RWPE2 (cell line): ENCODE measurements at places on chromosomes 1 and 21.

GRCh38 chr21:29904359-29905282, 35.2 kb downstream of the GRIK1 start:
- H3K27ac ChIP-seq = no peak overlapping the region
- DNase-seq = no peak
- no peak overlapping the region for H3K4me3 ChIP-seq

GRCh38 chr1:44406737-44407429, 1.8 kb downstream of the RNF220 start:
- no peak overlapping the region for H3K27ac ChIP-seq
- peaks cover 87% of the 10 kb centered on the region for H3K27me3 ChIP-seq
- H3K36me3 ChIP-seq = no peaks in the 10 kb centered on the region
- H3K4me1 ChIP-seq = no peaks in the 10 kb centered on the region

DNA sequence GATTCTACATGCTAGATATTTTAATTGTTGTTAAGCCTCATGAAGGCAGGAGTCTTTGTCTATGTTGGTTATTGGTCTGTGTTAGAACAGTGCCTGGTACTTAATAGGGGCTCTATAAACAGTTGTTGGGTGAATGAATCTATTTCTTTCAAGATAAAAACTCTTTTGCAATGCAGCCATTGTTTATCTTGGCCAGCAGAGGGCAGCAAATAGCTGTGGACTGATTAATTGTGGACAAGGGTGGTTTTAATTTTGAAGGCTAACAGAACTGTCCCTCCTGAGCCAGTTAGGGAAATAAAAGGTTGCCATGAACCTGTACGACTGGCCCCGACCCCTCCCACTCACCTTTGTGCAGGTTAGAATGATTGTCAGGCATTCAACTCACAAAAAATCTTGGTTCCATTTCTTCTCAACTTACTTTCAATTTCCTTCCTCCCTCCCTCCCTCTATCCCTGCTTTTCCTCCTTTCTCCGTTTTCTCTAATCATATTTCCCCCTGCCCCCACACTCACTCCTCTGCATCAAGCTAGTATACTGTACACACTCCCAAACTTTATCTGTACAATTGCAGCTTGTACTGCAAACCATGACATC, 66.3 kb upstream of the DIRAS3 start:
- no peaks in the 10 kb centered on the region for H3K27me3 ChIP-seq
- H3K27ac ChIP-seq = no peak overlapping the region
- DNase-seq = no peak
- H3K36me3 ChIP-seq = no peaks in the 10 kb centered on the region

- H3K27ac ChIP-seq = no peak overlapping the region
- no peak for DNase-seq
- H3K36me3 ChIP-seq = no peaks in the 10 kb centered on the region
- no peaks in the 10 kb centered on the region for H3K27me3 ChIP-seq
- no peak overlapping the region for H3K4me3 ChIP-seq
These were observed 126.7 kb downstream of the CAMTA1 start for GRCh38 chr1:6911974-6912373.

DNA sequence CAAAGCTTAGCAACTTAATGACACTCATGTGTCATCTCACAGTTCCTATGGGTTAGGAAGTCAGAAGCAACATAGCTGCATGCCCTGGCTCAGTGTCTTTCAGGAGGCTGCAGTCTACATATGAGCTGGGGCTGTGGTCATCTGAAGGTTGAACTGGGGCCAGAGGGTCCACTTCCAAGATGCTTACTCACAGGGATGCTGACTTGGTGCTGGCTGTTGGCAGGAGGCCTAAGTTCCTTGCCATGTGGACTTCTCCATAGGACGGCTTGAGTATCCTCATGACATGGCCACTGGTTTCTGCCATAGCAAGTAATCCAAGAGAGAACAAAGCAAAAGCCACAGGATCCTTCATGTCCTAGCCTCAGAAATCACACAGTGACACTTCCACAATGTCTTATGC, 12.1 kb upstream of the FAM43B start:
- no peaks in the 10 kb centered on the region for H3K4me1 ChIP-seq
- H3K27ac ChIP-seq = no peak overlapping the region
- no peak for DNase-seq
- no peak overlapping the region for H3K4me3 ChIP-seq
- H3K27me3 ChIP-seq = no peaks in the 10 kb centered on the region
- H3K36me3 ChIP-seq = no peaks in the 10 kb centered on the region

GRCh38 chr1:10155087-10155712, 55.2 kb upstream of the KIF1B start:
- H3K36me3 ChIP-seq = peaks cover 9% of the 10 kb centered on the region
- H3K27me3 ChIP-seq = no peaks in the 10 kb centered on the region
- H3K27ac ChIP-seq = no peak overlapping the region
- H3K4me3 ChIP-seq = no peak overlapping the region

DNA sequence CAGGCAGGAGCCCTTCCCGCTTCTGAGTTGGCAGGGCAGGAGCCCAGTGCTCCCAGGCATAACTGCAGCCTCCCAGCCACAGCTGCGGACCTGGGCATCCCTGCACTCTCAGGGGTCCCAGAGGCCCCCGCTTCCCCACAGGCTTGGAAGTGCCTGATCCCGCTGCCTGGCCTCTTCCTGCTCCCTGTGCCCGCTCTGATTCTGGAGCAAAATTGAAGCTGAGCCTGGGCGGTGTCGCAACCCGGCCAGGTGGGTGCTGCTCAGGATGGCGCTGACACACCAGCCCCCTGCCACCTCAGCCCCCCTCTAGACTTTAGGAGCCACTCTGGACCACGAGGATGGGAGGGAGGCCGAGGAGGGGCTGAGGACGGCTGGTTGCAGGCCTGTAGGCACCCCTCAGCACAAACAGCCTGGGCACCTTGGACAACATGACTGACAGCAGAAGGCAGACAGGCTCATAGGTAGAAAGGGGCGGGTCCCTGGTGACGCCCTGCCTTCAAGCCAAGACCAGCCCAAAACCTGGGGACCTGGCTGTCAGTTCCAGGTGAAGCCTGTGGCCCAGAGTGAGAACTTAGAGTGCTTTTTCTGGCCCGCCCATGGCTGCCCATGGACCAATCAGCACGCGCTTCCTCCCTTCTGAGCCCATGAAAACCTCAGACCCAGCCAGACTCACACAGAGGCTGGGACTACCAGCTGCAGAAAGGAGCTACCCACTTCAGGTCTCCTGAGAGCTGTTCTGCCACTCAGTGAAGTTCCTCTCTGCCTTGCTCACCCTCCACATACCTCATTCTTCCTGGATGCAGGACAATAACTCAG, 7.2 kb downstream of the HLCS start:
- H3K27me3 ChIP-seq = no peaks in the 10 kb centered on the region
- peaks cover 34% of the 10 kb centered on the region for H3K36me3 ChIP-seq
- no peaks in the 10 kb centered on the region for H3K4me1 ChIP-seq
- no peak overlapping the region for H3K27ac ChIP-seq
- no peak for DNase-seq

- H3K4me3 ChIP-seq = no peak overlapping the region
- H3K27ac ChIP-seq = peak overlapping the region; percentile 44
- peaks cover 35% of the 10 kb centered on the region for H3K4me1 ChIP-seq
- no peaks in the 10 kb centered on the region for H3K27me3 ChIP-seq
These were observed 22.5 kb downstream of the MAP3K7CL start for GRCh38 chr21:29152916-29153315.

DNA sequence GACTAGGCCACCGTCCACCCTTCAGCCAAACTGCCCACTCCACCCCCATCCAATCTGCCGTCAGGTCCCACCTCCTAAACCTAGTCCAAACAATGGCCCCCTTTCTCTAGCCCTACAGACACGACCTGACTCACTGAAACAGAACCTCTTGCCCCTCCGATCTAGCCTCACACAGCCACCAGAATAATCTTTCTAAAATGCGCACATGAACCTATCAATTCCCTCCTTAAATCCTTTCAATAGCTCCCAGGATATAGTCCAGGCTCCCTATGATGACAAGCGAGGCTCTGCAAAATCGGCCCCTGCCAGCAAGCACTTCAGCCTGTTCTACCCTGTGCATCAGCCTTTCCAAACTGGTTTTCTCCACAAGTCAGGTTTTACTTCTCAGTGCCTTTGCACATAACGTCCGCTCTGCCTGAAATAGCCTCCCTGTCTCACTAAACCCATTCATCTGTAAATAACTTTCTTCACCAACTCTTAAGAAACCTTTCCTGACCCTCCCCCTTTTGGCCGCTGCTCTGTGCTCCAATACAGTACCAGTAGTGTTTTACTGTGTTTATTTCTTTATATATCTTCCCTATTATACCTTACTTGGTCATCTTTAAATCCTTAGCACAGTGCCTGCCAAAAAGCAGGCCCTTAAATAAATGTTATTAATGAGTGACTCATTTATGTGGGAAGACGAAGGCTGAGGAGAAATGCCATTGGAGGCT, 9.0 kb upstream of the CDC20 start:
- H3K27ac ChIP-seq = peak overlapping the region; percentile 71
- no peak for DNase-seq
- H3K36me3 ChIP-seq = no peaks in the 10 kb centered on the region
- H3K4me1 ChIP-seq = peaks cover 5% of the 10 kb centered on the region

DNA sequence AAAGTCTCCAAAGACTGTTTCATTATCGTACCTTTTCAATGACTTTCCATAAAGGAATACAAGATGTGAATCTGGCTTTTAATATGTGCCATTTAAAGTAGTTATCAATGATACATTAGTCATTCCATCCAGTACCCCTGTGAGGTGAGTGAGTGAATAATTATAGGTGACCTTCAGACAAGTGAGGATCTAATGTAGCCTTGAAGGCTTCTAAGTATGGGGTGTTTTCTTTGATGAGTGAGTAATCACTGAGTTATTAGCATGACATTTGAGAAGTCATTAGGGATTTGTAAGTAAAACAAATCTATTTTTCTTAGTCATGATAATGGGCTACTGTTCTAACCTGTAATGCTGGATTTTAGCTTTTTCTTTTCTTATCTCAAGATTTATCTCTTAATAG, 831.4 kb downstream of the ADGRL2 start:
- H3K36me3 ChIP-seq = no peaks in the 10 kb centered on the region
- peaks cover 8% of the 10 kb centered on the region for H3K4me1 ChIP-seq
- no peaks in the 10 kb centered on the region for H3K27me3 ChIP-seq
- H3K4me3 ChIP-seq = no peak overlapping the region
- H3K27ac ChIP-seq = no peak overlapping the region

DNA sequence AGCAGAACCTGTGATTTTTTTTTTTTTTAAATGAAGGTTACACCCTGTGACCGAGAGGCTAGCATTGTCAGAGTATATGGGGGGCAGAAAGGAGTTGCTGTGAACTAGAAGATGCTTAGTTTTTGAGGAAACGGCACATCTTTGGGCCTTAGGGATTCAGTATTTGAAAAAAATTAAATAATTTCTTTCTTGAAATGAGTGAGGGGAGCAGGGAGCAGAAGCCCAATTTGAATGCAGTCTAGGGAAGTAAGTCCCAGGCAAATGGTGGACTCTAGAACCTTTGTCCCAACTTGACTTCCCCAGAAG, 42.9 kb downstream of the PEX14 start:
- DNase-seq = no peak
- H3K4me3 ChIP-seq = no peak overlapping the region
- no peak overlapping the region for H3K27ac ChIP-seq
- H3K27me3 ChIP-seq = no peaks in the 10 kb centered on the region

DNA sequence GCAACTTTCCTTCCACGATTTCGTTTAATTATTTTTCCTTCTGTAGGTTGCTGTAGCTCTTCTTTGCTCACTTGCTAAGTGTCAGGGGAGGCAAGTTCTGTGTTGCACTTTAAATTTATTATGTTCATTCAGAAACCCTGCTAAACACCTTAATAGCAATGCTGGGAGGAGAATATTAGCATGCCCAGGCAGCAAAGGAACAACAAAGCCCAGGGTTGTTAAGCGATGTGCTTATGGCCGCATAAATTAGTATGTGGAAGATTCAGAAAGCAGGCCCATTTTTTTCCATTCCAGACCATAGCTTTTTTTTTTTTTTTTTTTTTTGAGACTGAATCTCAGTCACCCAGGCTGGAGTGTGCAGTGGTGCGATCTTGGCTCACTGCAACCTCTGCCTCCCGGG, 151.3 kb downstream of the BACH1 start:
- no peaks in the 10 kb centered on the region for H3K27me3 ChIP-seq
- no peaks in the 10 kb centered on the region for H3K4me1 ChIP-seq
- no peak overlapping the region for H3K4me3 ChIP-seq
- H3K27ac ChIP-seq = no peak overlapping the region

DNA sequence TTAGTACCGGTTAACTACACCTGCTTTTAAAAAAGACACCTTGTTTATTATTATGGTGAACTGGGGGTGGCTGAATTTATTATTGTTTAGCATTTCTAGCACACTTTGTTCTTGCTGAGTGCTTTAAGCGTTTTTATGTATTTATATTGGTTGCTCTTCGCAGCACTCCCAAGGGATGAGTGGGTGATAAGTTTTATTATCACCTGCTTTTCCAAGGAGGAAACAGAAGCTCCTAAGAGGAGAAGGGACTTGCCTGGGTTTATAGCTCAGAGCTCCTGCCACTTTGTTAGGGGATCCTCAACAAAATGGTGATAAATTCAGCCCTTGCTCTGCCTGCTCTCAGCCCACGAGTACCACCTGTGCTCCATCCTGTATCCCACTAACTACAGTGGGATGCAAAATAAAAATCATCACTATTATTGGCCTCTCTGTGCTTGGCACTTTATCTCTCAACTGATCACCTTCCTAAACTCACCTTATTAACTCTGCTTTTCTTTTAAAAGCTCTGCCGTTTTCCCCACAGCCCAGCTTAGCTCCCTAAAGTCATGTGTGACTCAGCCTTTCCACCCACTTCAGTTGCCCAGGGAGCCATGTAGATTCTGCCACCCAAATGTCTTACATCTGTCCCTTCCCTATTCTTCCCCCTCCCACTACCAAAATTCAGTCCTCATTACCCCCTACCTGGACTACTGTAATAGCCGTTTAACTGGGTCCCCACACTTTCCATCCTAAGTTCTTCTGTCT, 44.5 kb downstream of the BCL9 start:
- H3K4me3 ChIP-seq = no peak overlapping the region
- peaks cover under 1% of the 10 kb centered on the region for H3K27me3 ChIP-seq
- DNase-seq = no peak
- no peaks in the 10 kb centered on the region for H3K4me1 ChIP-seq
- H3K27ac ChIP-seq = no peak overlapping the region

DNA sequence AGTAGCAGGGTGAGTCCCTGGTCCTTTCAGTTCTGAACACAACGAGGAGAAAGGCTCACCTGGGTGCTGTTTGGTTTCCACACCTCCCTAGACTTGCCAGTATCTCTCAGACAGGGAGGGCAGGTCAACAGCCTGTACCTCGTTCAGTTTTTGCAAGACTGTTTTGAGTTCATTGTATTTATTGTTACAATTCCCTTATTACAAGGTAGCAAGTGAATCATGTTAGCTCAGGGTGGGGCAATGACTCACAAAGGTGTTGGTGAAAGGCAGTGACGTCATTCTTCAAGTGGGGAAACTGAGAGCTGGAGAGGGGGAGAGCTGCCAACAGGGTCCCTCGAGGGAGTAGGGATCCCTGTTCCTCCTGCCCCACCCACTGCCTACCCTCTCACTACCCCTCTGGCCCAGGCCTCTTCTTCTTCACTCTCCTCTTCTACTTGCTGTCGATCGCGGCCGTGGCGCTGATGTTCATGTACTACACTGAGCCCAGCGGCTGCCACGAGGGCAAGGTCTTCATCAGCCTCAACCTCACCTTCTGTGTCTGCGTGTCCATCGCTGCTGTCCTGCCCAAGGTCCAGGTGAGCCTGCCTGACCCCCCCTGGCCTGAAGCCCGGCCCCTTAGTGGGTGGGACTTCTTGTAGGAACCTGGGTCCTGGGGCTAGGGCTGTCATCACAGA, 13.4 kb downstream of the SERINC2 start:
- peak overlapping the region; percentile 96 for H3K27ac ChIP-seq
- peaks cover 48% of the 10 kb centered on the region for H3K4me1 ChIP-seq
- no peak for DNase-seq
- H3K36me3 ChIP-seq = peaks cover 92% of the 10 kb centered on the region
- H3K4me3 ChIP-seq = no peak overlapping the region
